Activated CD4-positive, alpha-beta T cell treated with anti-CD3 and anti-CD28 coated beads, Interleukin-2, Interleukin-4, amounts not matched to agents 100 ng/mL and 50 ng/mL, durations not matched to agents 16 hours and 8 hours (primary cell): ENCODE measurements at places on chromosomes 7 and 10.

DNA sequence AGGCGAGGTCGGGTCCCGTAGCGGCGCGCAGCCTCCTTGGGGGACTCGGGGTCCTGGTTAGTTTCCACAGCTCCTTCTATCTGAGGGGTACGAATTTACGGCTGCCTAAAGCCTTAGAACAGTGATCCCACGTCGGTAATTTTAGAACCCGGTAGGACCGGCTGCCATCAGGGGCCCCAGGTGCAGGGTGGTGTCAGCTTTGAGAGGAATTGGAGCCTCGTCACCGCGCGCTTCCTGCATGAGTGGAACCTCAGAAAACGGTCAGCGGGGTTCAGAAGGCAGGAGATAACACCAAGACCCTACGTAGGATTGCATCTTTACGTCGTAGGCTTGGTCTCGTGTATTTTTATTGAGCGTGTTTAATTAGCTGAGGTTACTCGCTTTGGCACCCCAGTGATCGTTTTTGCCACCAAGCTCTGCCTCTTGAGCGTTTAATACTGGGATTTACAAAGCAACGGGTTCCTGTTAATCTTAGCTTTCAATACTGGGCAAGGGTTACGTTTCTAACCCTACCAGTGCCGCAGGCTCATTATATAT, 443 bp downstream of the RNF32 start:
- peak; percentile 61 for DNase-seq

GRCh38 chr10:3512263-3512662, 272.7 kb downstream of the KLF6 start:
- DNase-seq: no peak

GRCh38 chr7:102468478-102469350, 3.9 kb downstream of the LRWD1 start:
- DNase-seq: no peak

GRCh38 chr10:102643336-102644065, 778 bp upstream of the TRIM8 start:
- DNase-seq: peak; percentile 59

- DNase-seq: no peak
Observed at GRCh38 chr10:85615556-85615955, 751.0 kb downstream of the GRID1 start.

DNA sequence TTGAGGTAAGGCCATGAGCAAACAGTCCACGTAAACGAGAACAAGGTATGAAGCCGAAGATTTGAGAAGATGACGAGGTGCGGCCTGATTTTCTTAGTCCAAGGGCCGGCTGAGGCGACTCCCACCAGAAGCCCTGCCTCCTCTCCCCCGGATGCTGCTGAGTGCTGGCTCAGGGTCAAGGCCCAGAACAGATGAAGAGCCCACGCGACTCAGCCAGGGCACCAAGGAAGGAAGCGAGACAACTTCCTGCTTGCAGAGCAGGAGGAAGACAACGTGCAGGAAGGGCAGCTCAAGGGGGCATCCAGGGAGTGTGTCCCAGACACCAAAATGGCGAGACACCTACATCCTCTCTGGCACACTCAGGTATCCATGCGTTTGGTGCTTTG, 99.5 kb downstream of the CYTH3 start:
- no peak for DNase-seq

- no peak for DNase-seq
Observed at GRCh38 chr7:35355911-35356310, 102.0 kb upstream of the TBX20 start.

GRCh38 chr7:46032942-46033341, 111.9 kb upstream of the IGFBP3 start:
- no peak for DNase-seq

DNA sequence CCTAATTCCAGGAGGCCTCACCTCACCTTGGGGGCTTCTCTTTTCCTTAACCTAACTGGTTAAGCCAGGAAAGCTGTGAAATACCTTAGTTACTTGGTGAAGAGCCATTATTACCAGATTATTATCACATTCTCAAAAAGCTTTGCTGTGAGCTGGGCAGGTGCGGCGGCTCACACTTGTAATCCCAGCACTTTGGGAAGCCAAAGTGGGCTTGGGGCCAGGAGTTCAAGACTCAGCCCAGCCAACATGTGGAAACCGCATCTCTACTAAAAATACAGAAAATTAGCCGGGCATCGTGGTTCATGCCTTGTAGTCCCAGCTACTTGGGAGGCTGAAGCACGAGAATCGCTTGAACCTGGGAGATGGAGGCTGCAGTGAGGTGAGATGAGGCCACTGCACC, 102.4 kb upstream of the KLF6 start:
- no peak for DNase-seq
